ENCODE measurements at places on chromosomes 11 and 22.
A peak's percentile ranks its signal among the peaks of the same experiment; 100 is the strongest.

DNA sequence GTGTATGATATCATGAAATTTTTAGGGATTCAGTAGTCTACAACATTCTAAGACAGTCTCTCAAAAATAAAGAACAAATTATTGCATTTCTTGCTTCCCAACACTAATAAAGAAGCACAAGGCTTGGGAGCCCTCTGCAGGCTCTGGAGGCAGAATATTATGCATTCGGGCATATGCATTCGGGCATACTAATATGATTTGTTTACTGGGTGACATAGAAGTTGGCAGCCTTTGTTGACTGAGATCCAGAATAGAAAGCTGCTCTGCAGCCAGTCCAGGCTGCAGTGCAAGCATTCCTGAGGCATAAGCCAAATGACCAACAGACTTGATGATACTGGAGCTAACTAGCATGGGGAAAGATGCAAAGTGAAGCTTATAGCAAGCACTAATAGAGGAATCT lies 945.5 kb downstream of the OPCML start:
- DNase-seq: no peak

DNA sequence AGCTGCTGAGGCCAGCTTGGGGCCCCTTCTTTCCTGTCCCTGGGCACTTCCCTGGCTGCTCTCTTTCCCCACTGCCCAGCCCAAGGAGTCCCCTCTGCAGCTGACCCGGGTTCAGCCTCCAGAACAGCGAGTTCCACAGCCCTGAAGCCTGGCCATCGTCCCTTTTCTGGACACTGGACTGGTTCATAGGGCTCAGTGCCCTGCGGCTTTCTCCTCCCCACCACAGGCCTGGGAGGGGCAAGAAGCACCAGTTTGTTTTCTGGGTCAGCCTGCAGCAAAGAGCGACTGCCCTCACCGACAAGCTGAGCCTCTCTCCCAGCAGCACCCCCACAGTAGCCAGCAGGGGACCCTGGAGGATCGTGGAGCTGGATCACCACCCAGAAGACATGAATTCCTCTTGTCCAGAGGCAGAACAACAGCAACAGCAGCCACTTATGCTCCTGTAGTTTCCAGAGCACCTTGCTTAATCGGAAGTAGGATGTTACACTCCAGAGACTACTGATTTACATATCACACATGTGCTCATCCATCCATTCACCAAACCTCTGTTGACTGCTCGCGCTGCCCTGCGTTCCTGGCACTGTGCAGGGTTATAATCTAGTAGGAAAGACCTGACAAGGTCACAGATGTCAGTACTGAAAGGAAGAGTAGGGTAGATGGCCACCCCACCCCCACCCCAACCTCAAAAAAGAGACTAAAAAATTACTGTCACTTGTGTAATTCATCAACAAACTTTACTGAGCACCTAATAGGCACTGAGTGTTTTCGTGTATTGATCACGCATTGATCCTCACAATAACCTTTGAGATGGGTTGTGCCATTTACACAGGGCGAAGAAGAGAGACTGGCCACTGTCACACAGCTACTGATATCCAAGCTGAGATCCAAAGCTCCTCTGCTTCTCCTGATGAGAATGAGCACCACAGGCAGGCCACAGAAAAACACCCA lies 13.0 kb upstream of the CXCR5 start:
- no peak for DNase-seq

- DNase-seq: peak; percentile 47
Measured at GRCh38 chr11:71284525-71285092, 32.2 kb upstream of the SHANK2 start.

DNA sequence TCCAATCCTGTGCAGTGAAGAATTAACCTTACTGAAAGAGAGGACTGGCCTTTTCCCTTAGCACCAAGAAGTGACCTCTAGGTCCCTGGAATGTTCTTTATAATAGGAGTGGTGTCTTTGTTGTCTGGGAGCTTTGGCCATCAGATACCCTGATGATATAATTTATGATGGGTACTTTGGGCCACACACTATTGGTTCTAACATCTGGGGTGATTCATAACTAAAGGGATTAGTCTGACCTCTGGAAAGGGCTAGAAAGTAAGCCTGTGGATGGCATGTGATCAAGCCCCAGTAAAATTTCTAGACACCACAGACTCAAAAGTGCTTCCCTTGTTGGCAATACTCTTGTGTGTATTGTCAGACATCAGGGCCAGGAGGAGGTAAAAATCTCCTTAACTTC lies 891.2 kb downstream of the KCNA4 start:
- no peak for DNase-seq

DNA sequence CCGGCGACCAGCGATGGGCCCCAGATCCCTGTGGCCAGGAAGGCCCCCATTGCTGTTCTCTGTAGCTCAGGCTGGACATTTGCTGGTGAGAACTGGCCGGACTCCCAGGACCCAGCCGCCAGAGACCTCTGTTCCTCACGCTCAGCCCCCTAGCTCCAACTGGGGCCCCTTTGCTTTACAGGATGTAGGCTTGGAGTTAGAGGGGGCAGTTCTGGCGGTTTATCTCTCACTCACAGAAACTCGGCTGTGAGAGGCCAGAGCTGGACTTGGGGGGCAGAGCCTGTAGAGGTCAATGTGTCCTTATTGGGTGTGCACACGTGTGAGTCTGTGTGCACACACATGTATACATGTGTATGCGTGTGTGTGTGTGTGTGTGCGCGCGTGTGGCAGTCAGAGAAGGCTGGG lies 502 bp downstream of the SMIM38 start:
- DNase-seq: no peak

- DNase-seq: no peak
Measured at GRCh38 chr22:36649066-36649465, 54.5 kb downstream of the CACNG2 start.

DNA sequence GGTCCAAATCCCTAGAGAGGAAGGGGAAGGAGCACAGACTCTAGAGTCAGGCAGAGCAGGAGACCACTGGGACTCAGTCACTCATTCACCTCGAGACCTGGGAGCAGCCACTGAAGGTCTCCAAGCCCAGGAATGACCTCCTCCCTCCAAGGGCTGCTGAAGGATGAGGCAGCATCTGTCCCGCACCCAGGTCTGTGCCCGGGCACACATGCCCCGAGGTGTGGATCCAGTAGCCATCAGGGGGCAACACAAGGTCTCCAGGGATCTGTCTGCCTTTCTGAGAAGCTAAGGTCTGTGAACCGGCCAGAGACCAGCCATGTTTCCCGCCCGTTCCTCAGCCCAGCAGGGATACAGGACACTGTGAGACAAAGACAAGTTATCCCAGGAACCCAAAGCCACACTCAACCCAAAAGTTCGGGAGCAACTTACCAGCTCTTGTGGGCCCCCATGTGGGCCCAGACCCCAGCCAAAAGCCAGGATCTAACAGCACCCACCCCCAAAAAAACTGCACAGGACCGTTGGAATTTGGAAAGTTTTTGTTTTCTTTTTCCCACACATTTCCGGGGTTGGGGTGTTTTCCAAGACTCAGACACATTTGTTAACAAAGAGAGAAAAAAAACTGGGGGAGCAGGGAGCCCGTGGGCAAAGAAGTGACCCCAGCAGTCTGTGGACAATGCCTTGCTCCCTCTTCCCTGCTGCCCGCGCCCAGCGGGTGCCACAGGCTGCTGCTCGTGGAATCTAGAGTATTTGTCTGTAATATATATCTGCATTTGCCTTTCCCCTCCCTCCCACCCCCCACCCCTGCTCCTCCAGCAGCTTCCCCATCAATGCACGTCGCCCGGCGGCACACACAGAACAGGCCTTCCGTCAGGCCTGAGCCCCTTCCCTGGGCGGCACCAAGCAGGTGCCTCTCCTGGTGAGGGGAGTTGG lies 14.9 kb downstream of the SLC22A12 start:
- DNase-seq: no peak

DNA sequence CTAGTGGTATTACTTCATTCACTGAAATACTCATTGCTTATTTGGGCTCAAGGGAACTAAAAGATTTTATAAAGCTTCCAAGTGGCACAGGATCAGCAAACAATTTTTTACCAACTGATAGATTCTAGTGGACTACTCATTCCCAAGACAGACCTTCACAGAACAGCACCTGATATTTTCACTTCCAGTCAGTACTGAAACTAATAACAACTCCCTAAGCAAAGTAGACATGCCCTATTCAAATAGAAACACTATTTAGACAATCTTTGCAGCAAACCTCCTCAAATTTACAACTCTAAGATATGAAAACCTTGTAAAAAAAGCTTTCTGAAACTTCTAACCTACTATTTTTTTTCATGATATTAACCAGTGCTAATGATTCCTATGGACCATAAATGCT lies 2345.8 kb downstream of the LRRC4C start:
- DNase-seq: no peak

DNA sequence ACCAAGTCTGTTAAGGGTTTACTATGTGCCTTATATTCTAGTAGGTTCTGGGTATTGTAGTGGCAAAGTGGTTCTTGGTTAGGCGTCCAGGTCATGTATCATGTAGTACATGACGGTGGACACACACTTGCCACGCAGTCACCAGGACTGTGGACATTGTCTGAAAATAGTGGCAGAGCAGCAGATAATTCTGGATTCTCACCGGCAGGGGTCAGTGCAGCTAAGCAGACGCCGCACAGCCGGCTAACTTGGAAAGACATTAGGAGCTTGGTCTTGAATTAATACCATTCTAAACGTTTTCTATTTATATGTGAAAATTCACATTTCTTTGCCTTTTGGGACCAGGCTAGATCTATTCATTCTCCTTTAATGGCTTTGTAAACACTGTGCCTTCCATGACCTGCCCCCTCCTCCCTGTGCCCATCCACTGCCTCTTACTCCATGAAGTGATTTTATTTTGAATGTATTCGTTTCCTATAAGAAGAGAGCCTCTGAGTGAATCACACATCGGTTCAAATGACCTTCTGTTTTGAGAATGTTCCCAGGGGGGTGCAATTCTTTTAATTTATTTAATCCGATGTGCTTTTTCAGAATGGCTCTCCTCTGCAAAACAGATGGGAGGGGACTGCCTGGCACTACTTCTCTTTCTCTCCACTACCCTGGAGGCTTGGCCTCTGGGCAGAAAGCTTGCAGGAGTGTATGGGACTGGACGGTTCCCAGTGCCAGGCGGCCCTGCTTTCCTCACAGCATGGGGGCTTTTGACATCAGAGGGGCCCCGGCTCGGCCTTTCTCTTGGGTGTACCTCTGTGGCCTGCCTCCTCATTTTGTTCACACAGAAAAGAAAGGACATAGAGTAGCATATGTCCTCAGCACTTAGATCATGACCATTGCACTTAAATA lies 378.0 kb downstream of the NTM start:
- peak; percentile 19 for DNase-seq

GRCh38 chr11:131880976-131881375 lies 510.6 kb downstream of the NTM start:
- no peak for DNase-seq

DNA sequence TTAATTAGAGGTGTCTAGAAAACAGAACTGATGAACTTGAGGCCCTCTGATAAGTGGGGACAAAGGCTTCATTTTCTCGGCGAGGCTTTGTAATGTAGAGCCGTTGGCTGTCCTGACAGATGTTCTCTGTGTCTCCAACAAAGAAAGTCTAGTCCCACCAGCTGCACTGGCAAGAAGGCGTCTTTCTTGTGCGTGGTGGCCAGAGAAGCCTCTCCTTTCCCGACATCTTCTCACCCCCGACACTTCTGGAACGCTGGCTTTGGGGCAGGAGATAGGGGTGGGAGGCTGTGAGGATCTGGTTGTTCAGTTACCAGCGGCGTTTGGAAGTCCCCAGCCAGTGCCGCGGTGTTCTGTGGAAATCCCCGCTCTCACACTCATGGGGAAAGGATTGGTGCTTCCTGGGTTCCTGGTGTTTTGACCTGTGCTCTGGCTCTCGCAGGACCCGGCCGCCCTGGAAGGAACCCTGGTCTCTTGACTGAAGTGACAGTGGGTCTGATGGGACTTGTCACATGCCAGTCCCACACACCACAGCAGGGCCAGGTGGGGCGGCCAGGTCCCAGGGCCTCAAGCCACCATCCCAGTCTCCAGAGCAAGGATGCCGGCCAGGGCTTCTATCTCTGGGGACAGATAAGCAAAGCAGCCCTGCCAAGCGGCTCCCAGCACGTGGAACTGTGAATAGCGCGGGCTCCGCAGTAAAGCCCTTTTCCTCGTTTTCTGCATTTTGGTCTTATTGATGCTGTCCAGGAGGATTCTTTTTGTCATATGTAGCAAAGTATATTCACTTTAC lies 23.2 kb downstream of the FADS2 start:
- DNase-seq: no peak
